ENCODE measurements at places on chromosomes 7 and 10.

DNA sequence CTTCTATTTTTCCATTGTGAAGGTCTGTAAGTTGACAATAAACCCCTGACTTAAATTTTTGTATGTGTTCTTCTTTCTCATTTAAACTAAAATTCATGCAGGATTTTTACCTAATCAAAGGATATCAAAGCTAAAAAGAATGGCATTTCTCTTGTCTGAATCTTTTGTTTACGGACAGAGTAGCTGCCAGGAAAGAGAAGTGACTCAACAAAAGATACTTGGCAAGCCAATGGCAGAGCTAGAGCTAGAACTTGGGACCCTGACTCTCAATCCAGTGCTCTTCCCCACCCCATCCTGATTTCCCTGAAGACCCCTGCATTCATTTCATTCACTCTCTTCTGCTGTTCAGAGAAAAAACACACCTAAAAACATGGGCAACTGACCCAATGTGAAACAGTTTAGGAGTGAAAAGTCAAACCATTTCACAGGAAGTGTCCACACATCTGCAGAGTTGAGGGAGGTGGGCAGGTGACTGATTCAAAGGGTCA, 40.2 kb upstream of the PDLIM1 start:
- no peak for DNase-seq

- DNase-seq: no peak
These were observed 115.5 kb downstream of the RTKN2 start for GRCh38 chr10:62153191-62153590.

GRCh38 chr7:4667776-4668509, 14.2 kb upstream of the FOXK1 start:
- no peak for DNase-seq

- peak; percentile 90 for DNase-seq
These were observed 90.5 kb downstream of the PLXNA4 start for GRCh38 chr7:132485600-132486273.

GRCh38 chr10:102411341-102412255, 7.0 kb downstream of the PSD start:
- no peak for DNase-seq

DNA sequence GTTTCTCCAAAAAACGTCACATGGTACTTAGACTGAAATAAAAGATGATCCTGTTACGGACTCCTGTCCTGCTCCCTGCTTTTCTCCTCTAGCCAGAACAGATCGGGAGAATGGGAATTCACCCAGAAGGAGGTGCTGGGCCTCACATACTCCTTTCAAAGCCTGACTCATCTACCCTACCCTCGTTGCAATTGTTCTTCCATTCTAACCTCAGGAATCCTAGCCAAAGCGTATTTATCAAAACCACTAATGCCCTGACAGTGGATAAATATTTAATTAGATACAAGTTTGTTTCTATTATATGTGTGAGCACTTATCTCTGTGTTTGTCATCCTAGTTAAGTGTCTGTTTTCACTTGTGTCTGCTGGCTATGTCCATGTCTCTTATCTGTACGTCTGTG, 21.7 kb downstream of the ZCWPW1 start:
- DNase-seq: no peak

DNA sequence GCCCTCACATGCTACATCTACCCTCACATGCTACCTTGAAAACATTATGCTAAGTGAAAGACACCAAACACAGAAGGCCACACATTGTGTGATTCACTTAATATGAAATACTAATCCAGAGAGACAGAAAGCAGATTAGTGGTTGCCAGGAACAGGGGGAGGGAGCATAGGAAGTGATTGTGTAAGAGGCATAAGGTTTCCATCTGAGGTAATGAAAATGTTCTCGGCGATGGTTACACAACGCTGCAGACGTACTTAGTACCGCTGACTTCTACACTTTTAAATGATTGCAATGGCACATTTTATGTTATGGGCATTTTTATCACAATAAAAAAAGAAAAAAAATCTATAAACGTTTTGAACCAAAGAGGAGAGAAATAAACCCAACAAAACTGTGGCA, 742.3 kb downstream of the TYW1 start:
- no peak for DNase-seq

- no peak for DNase-seq
These were observed 4.5 kb downstream of the NDUFA5 start for GRCh38 chr7:123553159-123553558.

DNA sequence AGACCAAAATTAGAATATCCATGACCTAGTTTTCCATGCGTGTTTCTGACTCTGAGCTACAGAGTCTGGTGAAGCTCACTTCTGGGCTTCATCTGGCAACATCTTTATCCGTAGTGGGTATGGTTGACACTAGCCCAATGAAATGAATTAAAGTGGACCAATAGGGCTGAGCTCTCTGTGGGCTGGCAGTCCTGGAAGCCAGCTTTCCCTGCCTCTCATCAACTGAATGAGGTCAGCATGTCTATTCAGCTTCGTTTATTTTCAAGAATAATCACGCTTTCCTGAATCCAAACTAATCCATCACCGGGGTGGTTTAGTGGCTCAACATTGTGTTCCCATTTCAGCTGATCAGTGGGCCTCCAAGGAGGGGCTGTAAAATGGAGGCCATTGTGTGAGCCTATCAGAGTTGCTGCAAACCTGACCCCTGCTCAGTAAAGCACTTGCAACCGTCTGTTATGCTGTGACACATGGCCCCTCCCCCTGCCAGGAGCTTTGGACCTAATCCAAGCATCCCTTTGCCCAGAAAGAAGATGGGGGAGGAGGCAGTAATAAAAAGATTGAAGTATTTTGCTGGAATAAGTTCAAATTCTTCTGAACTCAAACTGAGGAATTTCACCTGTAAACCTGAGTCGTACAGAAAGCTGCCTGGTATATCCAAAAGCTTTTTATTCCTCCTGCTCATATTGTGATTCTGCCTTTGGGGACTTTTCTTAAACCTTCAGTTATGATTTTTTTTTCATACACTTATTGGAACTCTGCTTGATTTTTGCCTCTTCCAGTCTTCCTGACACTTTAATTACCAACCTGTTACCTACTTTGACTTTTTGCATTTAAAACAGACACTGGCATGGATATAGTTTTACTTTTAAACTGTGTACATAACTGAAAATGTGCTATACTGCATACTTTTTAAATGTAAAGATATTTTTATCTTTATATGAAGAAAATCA, 35.5 kb downstream of the CAV1 start:
- DNase-seq: no peak

DNA sequence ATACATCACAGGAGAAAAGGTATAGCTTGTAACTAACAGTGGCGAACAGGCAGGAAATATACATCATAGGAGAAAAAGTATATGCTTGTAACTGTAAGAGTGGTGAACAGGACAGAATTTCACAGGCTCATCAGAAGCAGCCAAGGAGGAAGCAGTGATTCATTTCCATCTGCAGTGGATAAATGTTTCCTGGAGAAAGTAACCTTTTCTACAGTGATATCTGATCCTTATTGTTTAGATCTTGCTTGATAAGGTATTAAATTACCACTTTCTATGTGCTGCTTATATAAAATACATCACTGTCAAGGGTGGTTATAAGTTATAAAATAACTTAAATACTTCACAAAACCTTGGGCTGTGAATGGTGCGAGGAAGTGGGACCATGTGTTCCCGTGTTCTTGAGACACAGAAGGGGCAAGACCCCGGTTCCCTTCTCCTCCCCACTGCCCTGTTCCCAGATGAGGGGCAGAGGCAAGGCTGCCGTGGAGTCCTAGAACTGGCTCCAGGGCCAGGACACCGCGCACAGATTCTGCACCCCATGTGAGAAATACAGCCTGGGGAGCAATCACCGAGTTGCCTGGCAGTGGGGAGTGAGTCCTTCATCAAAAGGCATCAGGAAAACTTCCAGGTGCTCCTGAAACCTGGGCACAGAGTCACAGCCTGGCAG, 135.2 kb downstream of the DIP2C start:
- no peak for DNase-seq

GRCh38 chr10:5949009-5949759, 28.2 kb downstream of the IL15RA start:
- DNase-seq: no peak

DNA sequence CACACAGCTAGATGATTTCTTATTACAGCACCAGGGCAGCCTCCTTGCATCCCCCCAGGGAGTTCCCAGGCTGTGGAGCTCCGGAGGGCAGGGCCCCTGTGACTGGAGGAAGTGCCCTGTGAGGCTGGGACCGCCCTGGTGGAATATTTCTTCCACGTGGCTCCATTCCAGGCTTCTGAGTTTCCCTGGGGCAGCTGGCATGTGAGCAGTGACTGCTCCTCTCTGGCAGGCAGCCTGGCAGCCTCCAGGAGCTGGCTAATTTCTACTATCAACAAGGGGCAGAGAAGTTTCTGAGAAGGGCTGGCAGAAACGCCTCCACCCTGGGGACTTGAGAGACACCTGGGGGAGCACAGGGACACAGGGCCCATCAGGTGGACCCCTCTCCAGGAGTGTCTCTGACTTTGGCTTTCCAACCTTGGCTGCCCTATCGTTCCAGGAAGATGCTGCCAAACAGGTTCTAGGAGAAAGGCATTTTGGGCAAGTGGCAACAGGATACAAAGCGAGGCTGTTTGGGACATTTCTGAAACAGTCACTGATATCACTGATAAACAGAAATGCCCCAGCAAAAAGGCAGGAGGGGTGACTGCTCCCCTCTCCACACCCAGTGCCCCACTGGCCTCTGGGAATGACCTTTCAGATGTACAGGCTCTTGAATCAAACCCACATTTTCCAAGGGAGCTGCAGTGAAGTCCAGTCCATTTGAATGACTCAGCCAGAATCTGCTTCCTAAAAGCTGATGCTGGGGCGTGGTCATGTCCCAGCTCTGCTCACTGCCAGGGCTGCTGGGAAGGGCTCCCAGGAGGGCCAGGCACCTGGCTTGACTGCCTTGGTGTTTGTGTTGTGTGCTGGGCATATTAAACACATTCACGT, 16.1 kb downstream of the MYOF start:
- no peak for DNase-seq

GRCh38 chr7:8453535-8453934, 20.1 kb downstream of the NXPH1 start:
- no peak for DNase-seq

DNA sequence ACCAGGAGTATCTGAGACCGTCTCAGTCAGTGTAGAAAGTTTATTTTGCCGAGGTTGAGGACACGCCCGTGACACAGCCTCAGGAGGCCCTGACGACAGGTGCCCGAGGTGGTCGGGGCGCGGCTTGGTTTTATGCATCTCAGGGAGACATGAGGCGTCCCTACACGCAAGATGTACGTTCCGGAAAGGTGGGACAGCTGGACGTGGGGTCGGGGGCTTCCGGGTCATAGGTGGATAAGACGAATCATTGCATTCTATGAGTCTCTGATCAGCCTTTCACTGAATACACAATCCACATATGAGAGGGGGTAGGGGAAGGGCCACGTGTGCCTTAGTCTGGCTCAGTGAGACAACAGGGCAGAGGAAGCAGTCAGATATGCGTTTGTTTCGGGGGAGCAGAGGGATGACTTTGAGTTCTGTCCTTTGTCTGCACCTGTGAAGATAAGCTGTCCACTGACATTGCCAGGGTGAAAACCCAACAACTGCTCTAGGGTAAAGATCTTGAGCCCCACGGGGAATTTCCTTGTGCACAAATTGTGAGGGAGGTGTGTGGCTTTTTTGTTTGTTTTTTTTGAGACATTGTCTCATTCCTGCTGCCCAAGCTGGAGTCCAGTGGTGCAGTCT, 66.2 kb downstream of the DNAJB6 start:
- no peak for DNase-seq

DNA sequence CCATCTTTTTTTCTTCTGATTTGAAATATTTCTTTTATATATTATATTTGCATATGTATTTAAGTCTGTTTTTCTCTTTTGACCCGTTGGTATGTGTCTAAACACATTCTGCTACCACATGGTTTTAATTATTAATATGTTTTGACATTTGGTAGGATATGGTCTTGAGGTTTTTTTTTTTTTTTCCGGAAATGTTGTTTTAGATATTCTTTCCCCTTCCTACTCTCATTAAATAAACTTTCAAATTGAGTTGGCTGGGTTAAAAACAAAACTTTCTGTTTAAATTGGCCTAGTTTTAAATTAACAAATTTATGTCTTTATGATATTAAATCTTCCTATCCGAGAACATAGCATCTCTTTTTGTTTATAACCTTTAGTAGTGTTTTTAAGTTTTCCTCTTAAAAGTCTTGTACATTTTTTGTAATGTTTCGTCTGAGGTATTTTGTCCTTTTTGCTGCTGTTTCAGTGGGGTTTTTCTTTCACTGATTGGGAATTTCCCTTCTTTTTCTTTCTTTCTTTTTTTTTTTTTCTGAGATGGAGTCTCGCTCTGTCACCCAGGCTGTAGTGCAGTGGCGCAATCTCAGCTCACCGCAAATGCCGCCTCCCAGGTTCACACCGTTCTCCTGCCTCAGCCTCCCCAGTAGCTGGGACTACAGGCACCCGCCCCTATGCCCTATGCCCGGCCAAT, 25.4 kb downstream of the STAM start:
- DNase-seq: peak; percentile 15

DNA sequence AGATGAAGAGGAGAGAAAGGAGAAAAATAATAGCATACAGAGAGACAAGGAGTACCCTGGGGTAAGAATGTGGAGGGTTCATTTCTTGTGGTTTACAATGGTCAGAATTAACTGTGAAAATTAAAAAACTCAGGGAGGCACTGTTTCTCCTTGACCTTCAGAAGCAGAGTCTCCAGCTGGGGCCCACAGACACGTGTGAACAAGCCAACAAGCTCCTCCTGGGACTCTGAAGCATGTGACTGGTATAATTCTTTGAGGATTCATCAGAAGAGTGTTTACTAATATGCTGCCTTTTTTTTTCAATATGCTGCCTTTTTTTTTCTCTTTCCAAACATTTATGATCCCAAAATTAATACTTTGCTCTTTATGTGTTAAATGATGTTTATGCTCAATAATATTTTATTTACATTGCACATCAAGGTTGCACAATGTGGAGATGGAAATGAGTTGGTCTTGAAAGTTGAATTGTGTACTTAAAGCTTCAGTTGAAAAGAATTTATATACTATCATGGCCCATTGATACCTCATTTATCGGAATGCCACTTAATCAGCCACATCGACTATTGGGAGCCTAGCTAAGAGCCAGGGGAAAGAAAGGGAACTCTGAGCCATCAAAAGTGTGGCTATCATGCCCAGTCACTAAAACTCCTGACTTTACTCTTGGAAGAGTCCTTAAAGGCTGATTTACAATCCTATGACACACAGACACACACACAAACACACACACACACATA, 134.7 kb upstream of the RHOBTB1 start:
- no peak for DNase-seq

GRCh38 chr7:84757761-84758160, 429.1 kb downstream of the SEMA3D start:
- DNase-seq: no peak

- DNase-seq: no peak
These were observed 201.7 kb downstream of the BICC1 start for GRCh38 chr10:58714409-58714808.

- DNase-seq: no peak
These were observed 265.0 kb downstream of the SORCS3 start for GRCh38 chr10:104906112-104906511.

DNA sequence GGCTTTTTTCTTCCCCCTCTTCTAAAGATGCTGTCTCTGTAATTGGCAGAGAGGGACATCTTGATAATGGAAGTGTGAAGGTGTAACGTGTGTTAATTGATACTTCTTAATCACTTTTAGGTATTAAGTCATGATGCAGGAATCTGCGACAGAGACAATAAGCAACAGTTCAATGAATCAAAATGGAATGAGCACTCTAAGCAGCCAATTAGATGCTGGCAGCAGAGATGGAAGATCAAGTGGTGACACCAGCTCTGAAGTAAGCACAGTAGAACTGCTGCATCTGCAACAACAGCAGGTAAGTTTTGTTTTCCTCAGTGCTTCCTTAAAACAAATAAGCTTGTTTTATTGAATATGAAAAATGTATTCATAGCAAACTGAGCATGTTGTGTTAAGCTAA, 11.8 kb downstream of the FOXP2 start:
- DNase-seq: no peak
